MG63 (cell line): ENCODE measurements at places on chromosomes 12 and 14. TPM values are rescaled to one million over a fixed set of nuclear protein-coding genes. Genes with fewer than 3 reads are reported as not detected.

SRRM4 gene
- total RNA-seq: not detected in 2 replicates

FAM216A gene
- total RNA-seq: 24.7 and 43.7 TPM in 2 replicates

RASSF9 gene
- total RNA-seq: 0.25 and 1.2 TPM in 2 replicates

LGMN gene
- total RNA-seq: 31.4 and 41.9 TPM in 2 replicates

NANOG gene
- total RNA-seq: not detected in 2 replicates

OLR1 gene
- total RNA-seq: 8.6 and 15.3 TPM in 2 replicates

CHPT1 gene
- total RNA-seq: 41.4 and 48.8 TPM in 2 replicates

OR5AU1 gene
- total RNA-seq: not detected in 2 replicates

OTX2 gene
- total RNA-seq: not detected in 2 replicates
